Fibroblast of skin of right quadriceps (primary cell): ENCODE measurements at places on chromosomes 11 and 22.
A peak's percentile ranks its signal among the peaks of the same experiment; 100 is the strongest.

DNA sequence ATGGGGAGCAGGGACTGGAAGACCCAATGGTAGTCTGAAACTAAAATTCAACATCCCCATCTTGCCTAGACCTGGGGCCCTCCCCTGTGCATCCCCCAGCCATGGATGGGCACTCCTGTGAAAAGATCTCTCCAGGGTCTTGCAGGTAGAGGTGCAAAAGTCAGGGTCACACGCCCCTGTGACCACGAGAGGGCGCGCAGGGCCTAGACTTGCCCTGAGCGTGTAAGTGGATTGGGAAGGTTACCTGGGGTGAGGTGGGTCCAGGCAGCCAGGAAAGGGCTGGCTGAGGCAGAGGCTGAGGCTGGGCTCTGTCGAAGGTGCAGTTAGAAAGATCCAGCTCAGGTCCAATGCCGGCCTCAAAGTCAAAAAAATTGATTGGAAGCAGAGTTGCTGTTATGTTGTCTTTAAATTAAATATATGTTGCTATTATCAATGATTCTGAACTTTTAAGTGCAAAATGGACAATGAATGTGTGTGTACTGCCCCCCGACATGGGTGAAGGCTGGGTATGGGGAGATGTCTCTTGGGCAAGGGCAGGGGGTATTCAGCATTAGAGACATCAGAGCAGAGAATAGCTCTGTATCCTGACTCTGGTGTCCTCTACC is 4.8 kb upstream of the POU2F3 start:
- DNase-seq = peak; percentile 35

GRCh38 chr11:118921121-118921928 is 4.4 kb downstream of the BCL9L start:
- DNase-seq = peak; percentile 93

DNA sequence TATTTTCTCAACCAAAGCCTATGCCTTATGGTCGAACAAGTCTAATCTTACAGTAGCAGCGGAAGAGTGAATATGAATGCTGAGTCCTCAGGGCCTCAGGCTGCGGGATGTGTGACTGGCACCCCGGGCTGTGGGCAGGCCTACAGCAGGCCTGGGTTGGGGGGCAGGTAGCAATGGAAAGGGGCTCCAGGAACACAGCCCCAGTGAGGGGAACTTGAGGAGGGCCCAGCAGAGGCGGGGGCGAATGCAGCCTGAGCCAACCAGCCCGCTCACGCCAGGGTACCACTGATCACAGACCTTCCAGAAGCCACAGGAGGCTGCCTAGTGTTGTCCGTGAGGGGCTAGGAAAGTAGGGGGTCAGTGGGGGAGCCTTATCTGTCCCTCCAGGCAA is 11.3 kb upstream of the CD5 start:
- no peak for DNase-seq

DNA sequence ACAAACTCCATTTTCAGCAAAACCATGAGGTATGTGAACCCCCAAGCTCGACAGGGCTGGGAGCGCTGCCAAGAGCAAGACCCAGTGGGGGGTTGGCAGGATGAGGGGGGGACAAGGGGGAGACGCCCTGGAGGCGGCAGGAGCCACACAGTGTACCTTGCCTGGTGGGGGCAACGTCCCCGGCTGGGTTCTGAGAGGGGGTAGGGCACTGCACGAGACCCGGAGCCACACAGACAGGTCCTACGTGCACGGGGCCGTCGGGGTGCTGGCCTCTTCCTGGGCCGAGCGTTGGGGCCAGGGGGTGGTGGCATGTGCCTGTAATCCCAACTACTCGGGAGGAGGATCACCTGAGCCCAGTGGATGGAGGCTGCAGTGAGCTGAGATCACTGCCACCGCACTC is 28.8 kb downstream of the TBX1 start:
- DNase-seq = no peak

- peak; percentile 46 for DNase-seq
Observed at GRCh38 chr11:62054484-62055121, 69.2 kb upstream of the INCENP start.

DNA sequence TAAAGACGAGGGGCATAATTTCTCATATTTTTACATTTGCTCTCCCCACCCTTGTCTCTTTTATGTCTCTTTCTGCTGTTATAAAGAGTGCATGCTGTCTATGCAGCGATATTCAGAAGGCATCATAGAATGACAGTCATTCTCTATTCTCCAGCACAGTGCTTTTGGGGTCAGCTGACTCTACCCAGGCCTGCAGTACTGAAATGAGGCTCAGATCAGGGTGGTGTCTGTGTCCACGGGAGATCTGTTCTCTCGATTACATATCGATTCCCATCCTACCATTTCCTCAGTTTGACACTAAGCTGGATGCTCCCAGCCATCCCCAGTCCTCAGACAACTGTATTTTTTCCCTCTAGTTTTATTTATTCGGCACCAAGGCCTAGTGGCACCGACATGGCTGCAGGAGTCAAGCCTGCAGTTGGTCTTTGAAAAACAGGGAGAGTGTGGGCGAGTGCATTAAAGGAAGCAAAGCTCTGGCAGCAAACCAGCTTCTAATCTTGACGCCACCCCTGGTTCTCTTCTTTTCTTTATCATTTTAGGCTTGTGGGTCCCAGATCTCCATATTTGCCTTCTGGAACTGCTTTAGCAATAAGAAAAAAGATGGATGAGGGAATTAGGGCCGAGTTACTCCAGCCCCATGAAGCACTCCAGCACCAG is 71.6 kb upstream of the PICALM start:
- no peak for DNase-seq

GRCh38 chr11:14261066-14261465 is 97.9 kb downstream of the RRAS2 start:
- no peak for DNase-seq

DNA sequence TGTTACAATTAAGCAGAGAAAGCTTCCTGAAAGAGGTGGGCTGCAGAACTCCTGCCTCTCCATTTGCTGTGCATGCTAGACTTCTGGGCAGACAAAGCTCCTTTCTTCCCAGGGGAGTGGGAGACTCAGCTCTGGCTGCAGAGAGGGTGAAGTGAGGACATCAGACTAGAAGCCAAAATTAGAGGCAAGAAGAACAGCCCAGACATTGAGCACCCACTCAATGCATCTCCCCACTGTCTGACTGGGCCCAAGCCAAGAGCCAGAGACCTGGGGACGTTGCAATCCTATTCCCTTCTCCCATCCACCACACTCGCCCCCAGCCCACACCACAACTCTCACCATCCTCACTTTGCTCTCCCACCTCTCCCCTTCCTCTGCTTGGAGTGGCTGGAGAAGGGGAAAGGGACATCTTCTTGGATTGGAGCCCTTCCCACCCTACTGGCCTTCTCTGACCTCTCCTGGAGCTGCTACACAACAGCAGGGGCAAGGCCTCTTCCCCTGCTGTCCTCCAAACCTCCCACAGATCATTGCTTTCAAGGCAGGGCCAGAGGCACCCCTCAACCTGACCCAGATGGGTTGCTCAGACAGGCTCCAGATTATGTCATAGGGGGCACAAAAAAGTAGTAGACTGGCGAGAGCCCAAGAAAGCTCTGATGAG is 477.7 kb upstream of the CADM1 start:
- no peak for DNase-seq

DNA sequence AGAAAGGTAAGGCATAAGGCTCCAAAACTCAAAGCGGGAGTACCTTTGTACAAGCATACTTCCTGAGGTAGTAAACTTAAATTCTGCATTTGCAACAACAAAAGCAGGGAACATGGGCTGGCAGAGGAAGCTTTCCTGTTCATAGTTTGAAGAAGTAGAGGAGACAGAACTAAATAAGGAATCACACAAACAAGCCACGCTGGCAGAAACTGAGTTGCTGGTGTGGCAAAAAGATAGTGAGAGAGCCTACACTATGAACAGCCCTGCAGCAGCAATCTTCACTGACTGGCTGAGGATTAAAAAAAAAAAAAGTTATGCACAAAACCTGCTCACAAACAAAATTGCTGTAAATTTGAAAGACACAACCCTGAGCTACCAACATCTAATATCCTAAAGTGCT is 46.5 kb downstream of the FCHSD2 start:
- DNase-seq = no peak

GRCh38 chr11:121520243-121521144 is 67.7 kb upstream of the SORL1-AS1 start:
- DNase-seq = peak; percentile 93

- peak; percentile 84 for DNase-seq
Observed at GRCh38 chr11:16511116-16512114, 155.1 kb upstream of the SOX6 start.

- no peak for DNase-seq
Observed at GRCh38 chr11:119934866-119935265, 203.0 kb downstream of the TRIM29 start.

DNA sequence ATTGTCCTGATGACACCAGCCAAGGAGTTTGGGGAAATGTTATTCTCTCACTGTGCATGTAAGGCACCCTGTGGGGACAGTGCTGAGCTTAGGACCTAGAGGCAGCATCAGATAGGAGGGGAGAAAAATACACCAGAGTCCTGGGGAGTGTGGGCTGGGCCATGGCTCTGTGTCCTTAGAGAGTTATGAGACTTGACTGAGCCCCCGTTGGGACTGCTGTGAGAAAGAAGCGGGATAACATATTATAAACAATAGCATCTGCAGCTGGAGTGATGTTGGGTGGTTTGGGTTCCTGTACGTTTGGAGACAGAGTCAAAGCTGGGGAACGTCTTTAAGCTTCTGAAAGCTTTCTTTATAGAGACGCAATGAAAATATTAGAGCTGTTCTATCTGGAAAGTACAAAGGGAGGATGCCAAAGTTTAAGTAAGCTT is 90.9 kb upstream of the CRTAM start:
- DNase-seq = peak; percentile 53
